Activated CD4-positive, alpha-beta memory T cell treated with anti-CD3 and anti-CD28 coated beads, Interleukin-2, amount 10 ng/mL, durations not matched to agents 7 days and 5 days (primary cell): ENCODE measurements at places on chromosomes 1 and 21. TPM values are rescaled to one million over a fixed set of nuclear protein-coding genes. Genes with fewer than 3 reads are reported as not detected.

Gene PTPN7
- total RNA-seq, result 231 TPM

Gene CCDC181
- not detected for total RNA-seq

Gene TRIM58
- total RNA-seq, result 0.58 TPM

Gene SHE
- total RNA-seq, result not detected

Gene GBP3
- total RNA-seq, result 33.6 TPM

Gene KRTAP7-1
- total RNA-seq, result not detected

Gene RNPEP
- total RNA-seq, result 41.1 TPM

Gene TBX15
- not detected for total RNA-seq

Gene LRRC71
- not detected for total RNA-seq

Gene ACTN2
- total RNA-seq, result not detected

Gene CADM3
- total RNA-seq, result not detected

Gene GRIK3
- not detected for total RNA-seq

Gene VAV3
- total RNA-seq, result 2.3 TPM

Gene SPRR2F
- total RNA-seq, result not detected

Gene LCE2A
- not detected for total RNA-seq

Gene IL19
- not detected for total RNA-seq

Gene MASP2
- not detected for total RNA-seq

Gene FALEC
- not detected for total RNA-seq

Gene ATP1A4
- 0.33 TPM for total RNA-seq

Gene BSND
- total RNA-seq, result 0.08 TPM

Gene RALGPS2
- 3.0 TPM for total RNA-seq

Gene OR2L5
- total RNA-seq, result not detected

Gene SH2D2A
- total RNA-seq, result 192 TPM

Gene AGT
- total RNA-seq, result not detected

Gene TMEM52
- total RNA-seq, result not detected

Gene CYP4Z1
- total RNA-seq, result not detected

Gene CFHR3
- total RNA-seq, result not detected

Gene SPRR2D
- not detected for total RNA-seq

Gene PPP1R15B
- total RNA-seq, result 76.1 TPM

Gene EFCAB14
- total RNA-seq, result 96.9 TPM

Gene KRTAP19-3
- total RNA-seq, result not detected

Gene BGLAP
- total RNA-seq, result 1.5 TPM

Gene TFAP2E
- 0.65 TPM for total RNA-seq

Gene HS2ST1
- total RNA-seq, result 16.9 TPM

Gene CTSK
- 5.4 TPM for total RNA-seq

Gene KRTAP21-2
- not detected for total RNA-seq

Gene RBP7
- not detected for total RNA-seq

Gene FOXE3
- total RNA-seq, result not detected

Gene KCNQ4
- 0.45 TPM for total RNA-seq
